ENCODE measurements at places on chromosomes 3 and 15. TPM values are rescaled to one million over a fixed set of nuclear protein-coding genes. Genes with fewer than 3 reads are reported as not detected.

AMT gene
- total RNA-seq: 1.5 TPM

MGA gene
- total RNA-seq: 156 TPM

NEK11 gene
- 8.8 TPM for total RNA-seq

GOLGA8G gene
- total RNA-seq: not detected

DHX30 gene
- total RNA-seq: 73.4 TPM

PPP1R14D gene
- not detected for total RNA-seq

RTP3 gene
- not detected for total RNA-seq

ALDH1A3 gene
- total RNA-seq: 55.2 TPM

PSTPIP1 gene
- 1.3 TPM for total RNA-seq

HGD gene
- total RNA-seq: not detected

CPA3 gene
- total RNA-seq: 36.6 TPM

GASK1A gene
- 38.8 TPM for total RNA-seq

TMEM212 gene
- total RNA-seq: not detected

CCDC13 gene
- not detected for total RNA-seq
